Stimulated activated CD8-positive, alpha-beta memory T cell treated with anti-CD3 and anti-CD28 coated beads, Interleukin-4, amount 100 ng/mL, for 4 hours (primary cell): ENCODE measurements at places on chromosomes 11 and 22.

- no peak for DNase-seq
These were observed 16.3 kb downstream of the GRAP2 start for GRCh38 chr22:39917197-39917643.

GRCh38 chr22:40728731-40729189 lies 49.5 kb downstream of the MCHR1 start:
- DNase-seq, result peak; percentile 19

DNA sequence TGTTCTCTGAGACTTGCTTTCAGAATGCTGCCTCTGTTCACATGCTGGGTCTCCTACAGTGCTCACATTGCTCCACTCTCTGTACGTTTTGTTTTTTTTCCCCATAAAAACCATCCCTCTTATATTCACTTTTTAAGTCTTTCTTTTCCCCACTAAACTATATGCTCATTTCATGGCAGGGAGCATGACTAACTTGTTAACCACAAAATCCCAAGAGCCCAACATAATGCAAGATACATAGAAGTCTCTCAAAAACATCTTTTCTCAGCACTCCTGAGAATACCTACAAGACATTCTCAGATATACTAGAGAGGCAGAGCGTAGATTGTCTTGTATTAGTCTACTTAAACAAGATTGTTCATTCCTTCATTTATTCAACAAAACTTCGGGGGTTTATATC lies 73.3 kb downstream of the FAM76B start:
- DNase-seq, result no peak

DNA sequence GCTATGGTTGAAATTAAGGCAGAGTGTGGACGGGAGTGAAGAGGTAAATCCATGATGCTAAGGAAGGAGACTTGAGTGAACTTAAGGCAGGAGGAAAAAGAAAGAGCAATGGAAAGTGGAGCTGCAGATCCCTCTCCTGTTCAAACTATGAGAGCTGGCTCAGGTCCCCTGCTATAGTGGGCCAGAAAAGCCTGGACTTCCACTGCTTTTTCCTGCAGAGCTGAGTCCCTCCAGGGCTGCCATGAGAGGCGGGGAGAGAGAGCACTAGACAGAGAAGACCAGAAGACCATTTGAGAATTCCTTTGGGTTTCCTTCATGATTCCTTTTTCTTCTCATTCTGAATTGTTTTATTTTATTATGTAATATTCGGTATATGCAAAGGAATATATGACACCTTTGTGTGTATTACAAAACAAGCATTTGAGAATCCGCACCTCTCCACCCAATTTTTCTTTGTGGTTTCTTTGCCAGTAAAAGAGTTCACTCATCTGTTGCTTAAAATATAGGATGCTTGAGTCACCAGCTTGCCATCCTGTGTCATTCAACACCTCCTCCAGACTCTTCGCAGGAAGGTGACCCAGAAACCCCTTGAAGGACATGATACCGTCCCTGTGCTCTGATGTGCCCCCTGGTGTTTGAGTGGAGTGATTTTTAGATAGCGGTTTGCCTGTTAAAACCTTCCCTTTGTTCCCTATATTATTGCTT lies 24.4 kb downstream of the SREBF2 start:
- peak; percentile 48 for DNase-seq

DNA sequence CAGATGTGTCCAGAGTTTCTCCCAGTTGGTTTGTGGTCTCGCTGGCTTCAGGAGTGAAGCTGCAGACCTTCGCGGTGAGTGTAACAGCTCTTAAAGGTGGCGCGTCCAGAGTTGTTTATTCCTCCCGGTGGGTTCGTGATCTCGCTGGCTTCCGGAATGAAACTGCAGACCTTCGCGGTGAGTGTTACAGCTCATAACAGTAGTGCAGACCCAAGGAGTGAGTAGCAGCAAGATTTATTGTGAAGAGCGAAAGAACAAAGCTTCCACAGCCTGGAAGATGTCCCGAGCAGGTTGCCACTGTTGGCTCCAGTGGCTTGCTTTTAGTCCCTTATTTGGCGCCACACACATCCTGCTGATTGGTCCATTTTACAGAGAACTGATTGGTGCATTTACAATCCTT lies 1.8 kb upstream of the PGA3 start:
- DNase-seq, result no peak

- DNase-seq, result no peak
These were observed 368.3 kb downstream of the SHANK2 start for GRCh38 chr11:70883973-70884623.

DNA sequence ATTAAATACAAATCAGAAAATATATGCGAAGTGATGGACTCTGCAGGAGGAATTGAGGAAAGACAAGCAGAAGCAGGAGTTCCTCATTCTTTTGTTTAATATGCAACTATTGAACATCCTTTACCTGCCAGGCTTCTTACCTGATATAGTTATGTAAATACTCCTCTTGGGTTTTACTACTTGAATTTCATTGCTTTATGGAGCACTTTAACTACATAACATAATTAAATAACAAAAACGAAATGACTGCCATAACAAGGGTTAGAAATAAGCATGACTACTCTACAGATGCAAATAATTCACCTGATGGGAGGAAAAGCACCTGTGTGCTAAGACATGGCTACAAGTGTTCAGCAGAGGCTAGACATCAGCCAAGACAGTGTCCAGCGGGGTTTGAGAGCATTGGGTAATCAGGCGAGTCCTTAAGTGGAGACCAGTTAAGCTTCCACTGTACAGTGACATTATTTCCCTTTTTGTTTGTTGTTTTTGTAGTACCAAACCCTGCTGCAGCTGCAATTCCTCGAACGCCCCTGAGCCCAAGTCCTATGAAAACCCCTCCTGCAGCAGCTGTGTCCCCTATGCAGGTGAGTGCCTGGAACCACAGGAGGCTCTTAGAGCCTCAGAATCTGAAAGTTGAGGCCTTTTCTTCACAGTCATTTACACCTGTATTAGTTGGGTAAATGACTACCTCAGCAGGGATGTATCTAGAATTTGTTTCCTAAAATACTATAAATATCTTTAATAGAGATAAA lies 67.4 kb downstream of the SPECC1L start:
- DNase-seq, result no peak

DNA sequence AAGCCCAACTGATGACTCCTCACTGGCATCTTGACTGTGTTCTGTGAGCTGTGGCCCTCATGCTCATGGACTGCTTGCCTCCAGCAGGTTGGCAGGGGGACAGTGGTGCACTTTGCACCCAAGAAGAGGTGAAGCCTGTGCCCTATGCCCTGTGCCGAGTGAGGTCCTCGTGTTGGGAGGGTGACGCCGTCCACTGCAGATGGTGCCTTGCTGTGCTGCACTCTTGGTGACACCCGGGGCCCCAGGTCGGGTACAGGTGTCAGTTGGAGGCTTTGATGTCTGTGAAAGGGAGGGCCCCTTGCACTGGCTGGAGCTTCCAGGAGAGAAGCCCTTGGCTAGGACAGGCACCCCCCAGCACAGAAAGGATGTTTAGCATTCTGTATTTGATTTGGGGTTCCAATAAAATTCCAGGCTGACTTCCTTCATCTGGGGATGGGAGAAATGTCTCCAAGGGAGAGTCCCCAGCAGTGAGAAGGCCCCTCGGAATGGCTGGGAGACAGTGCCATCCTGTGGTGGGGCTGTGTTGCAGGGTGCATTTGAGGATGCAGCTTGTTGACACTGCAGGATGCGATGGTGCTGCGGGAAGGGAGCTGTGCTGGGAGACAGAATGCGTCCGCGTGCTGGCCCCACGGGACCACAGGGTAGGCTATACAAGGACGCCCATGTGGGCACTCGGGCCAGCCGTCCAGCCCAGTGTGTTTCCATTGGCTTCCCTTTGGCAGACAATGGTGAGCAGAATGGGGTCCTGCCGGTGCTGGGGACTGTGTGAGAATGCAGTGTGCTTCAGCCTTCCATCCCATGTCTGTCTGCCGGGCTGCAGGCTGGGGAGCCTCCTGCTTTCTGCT lies 2.5 kb upstream of the ZDHHC8 start:
- DNase-seq, result no peak

- DNase-seq, result no peak
These were observed 16.9 kb downstream of the TUB start for GRCh38 chr11:8097926-8098325.

GRCh38 chr11:128553662-128554362 lies 33.5 kb downstream of the ETS1 start:
- no peak for DNase-seq

- DNase-seq, result no peak
These were observed 13.6 kb upstream of the OR51S1 start for GRCh38 chr11:4862447-4863236.

GRCh38 chr22:25169278-25170031 lies 30.2 kb upstream of the CRYBB3 start:
- DNase-seq, result no peak

GRCh38 chr22:28855355-28856094 lies 27.8 kb upstream of the ZNRF3 start:
- DNase-seq, result peak; percentile 6

DNA sequence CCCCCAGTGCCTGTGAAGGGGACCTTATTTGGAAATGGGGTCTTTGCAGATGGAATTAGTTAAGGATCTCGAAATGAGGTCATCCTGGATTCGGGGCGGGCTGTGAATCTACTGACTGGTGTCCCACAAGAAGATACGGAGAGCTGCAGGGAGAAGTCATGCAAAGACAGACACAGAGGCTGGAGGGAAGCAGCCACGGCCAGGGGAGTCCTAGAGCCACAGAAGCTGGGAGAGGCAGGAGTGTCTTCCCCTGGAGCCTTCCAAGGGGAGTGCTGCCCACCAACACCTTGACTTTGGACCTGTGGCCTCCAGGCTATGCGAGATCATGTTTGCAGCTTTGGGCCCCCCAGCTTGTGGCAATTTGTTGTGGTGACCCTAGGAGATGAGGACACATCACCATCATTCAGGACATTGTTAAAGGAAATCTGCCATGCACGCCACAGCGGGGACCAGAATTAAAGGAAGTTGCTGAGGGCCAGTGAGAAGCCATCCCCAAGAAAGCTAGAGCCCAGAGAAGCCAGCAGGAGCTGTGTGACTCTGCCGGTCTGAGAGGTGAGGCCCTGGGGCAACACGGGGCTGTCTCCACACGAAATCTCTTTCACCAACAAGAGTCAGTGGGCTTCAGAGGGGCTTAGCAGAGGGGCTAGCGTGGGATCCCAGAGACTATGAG lies 434.7 kb downstream of the BRD1 start:
- no peak for DNase-seq

GRCh38 chr11:10777806-10778205 lies 26.8 kb downstream of the CTR9 start:
- DNase-seq, result no peak

- DNase-seq, result no peak
These were observed 124.3 kb upstream of the OR9Q1 start for GRCh38 chr11:57899378-57899777.

DNA sequence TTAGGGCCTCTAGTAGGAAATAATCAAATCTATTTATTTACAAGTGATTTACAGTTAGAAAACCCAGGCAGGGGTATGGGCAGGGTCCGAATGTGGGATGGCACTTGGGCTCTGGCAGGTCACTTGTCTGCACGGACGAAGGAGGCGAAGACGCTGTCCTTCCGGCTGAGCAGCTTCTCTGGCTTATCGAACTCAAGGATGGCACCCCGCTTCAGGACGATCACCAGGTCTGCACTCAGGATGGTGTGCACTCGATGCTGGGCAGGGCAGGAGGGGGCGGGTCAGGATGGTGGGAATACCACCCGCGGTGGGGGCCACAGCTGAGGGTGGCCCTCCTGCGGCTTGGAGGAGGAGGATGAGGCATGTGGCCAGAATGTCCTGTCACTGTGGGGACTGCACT lies 4.4 kb upstream of the KCNJ11 start:
- DNase-seq, result no peak

- no peak for DNase-seq
These were observed 103.5 kb downstream of the WNT11 start for GRCh38 chr11:76102802-76103201.

DNA sequence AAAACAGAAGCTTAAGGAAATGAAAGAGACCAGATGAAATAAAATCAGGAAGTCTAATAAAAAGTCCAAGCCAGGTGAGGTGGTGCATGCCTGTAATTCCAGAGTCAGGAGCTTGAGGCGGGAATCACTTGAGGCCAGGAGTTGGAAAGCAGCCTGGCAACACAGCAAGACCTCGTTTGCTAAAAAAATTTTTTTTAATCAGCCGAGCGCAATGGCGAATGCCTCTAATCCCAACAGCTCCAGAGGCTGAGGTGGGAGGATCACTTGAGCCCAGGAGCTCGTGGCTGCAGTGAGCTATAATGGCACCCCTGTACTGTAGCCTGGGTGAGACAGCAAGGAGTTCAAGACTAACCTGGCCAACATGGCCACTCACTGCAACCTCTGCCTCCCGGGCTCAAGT lies 8.0 kb downstream of the RAB6A start:
- no peak for DNase-seq

- DNase-seq, result no peak
These were observed 623.2 kb downstream of the OPCML start for GRCh38 chr11:132909021-132909606.

DNA sequence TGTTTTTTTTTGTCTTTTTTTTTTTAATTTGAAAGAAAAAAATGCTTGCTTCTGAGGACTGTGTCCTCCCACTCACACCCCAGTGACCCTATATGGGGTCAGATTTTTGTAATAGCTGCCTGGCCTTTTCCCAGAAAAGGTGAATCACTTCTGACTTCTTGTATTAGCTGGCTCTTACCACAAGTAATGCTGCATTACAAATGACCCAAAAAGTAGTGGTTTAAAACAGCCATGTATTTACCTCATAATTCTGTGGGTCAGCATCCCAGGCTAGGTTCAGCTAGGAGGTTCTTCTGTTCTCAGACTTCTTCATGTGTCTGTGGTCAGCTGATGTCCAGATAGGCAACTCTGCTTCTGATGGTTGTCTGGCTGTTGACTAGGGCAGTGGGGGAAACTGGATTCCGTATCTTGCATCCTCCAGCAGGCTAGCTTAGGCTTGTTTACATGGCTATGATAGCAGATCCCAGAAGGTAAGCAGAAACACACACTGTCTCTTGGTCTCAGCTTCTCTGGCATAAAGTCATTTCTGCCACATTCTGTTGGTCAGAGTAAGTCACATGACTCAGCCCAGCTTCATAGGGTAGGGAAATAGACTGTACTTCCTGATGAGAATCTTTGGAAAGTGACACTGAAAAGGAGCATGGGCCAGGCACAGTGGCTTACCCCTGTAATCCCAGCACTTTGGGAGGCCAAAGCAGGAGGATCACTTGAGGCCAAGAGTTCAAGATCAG lies 19.5 kb downstream of the LHFPL7 start:
- DNase-seq, result no peak

DNA sequence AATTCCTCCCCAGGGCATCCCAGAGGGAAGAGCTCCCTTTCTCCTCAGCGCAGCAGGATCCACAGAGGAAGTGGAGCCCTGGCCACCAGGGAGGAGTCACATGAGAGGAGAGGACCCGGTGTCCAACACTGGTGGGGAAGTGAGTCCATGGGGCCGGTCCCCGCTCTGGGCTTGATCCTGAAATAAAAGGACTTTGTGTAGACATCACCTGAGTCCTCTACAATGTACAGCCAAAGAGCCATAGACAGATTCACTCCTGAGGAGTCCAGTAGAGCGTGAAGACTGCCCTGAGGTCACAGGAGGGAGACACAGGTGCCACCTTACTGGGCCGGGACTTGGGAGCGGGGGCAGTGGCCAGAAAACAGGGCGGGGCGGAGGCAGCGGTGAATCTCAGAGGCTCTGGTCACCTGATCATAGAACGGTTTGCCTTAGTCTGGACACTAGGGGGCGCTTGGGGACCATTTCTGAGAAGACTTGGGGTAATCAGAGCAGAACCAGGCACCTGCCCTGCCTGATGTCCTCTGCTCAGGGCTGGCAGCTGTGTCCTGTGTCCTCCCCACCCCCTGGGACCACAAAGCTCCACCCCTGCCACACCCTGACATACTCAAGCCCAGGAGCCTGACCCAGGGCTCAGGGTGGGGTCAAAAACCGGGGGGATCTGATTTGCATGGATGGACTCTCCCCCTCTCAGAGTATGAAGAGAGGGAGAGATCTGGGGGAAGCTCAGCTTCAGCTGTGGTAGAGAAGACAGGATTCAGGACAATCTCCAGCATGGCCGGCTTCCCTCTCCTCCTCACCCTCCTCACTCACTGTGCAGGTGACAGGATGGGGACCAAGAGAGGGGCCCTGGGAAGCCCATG lies 112.7 kb downstream of the VPREB1 start:
- peak; percentile 12 for DNase-seq
